M059J (cell line): ENCODE measurements at places on chromosomes 4 and X. TPM values are rescaled to one million over a fixed set of nuclear protein-coding genes. Genes with fewer than 3 reads are reported as not detected.

SULT1B1 gene
- total RNA-seq, result not detected in 2 replicates

WNK3 gene
- 3.1 and 3.6 TPM in 2 replicates for total RNA-seq

SPACA5 gene
- not detected in 2 replicates for total RNA-seq

CYTL1 gene
- total RNA-seq, result 138 and 180 TPM in 2 replicates

RGN gene
- 1.7 and 1.9 TPM in 2 replicates for total RNA-seq
